ENCODE measurements at places on chromosomes 3 and 15.

DNA sequence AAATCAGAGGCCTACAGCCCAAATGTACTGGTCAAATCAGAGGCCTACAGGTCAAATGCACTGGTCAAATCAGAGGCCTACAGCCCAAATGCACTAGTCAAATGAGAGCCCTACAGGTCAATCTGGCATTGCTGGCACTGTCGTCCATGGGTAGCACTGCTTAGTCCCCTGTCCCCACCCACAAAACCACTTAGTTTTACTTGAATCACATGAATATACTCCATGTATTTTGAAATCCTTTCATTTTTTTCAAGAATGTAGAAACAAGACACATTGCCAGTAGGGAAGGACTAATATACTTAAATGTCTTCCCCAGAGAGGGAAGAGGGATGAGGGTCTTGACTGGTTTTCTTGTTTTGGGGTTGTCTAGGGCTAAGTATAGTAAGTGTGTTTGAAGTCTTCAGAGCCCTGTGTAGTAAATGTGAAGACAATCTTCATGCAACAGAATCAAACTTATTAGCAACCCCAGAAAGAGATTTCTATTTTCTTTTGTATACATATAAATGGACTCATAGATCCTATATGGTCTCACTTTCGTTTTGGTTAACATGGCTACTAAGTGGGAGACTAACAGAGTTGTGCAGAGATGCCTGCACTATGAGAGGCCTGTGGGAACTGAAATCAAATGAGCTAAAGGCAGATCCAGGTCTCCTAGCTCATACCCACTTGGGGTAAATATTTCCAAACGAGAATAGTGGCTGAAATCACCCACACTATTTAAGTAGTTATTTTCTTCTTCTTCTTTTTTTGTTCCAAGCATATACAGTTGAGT lies 38.3 kb upstream of the DCUN1D1 start:
- no peak for DNase-seq

- DNase-seq, result no peak
Observed at GRCh38 chr15:57500979-57501576, 90.6 kb upstream of the MYZAP start.

- DNase-seq, result no peak
Observed at GRCh38 chr15:69595009-69595791, 142.6 kb downstream of the RPLP1 start.

- no peak for DNase-seq
Observed at GRCh38 chr3:172157564-172158258, 118.3 kb downstream of the FNDC3B start.

- no peak for DNase-seq
Observed at GRCh38 chr3:187822402-187822801, 77.1 kb upstream of the BCL6 start.

DNA sequence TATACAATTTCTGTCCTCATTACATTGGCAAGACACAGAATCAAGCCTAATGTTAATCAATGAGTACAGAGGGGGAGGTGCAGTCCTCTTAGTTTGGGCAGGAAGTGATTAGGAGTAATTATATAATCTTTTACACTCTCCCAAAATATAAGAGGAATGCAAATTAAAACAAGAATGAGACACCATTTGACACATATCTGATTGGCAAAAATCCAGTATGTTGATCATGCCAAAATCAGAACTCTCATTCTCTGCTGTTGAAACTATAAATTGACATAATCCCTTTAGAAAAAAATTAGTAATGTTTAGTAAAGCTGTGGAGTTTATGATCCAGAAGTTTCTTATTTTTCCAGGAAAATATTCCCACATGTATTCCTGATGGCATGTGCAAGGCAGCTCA lies 373.4 kb downstream of the EPHA6 start:
- DNase-seq, result no peak
